Activated CD4-positive, alpha-beta T cell treated with anti-CD3 and anti-CD28 coated beads for 36 hours (primary cell): ENCODE measurements at places on chromosomes 13 and 19. TPM values are rescaled to one million over a fixed set of nuclear protein-coding genes. Genes with fewer than 3 reads are reported as not detected.

- no peak overlapping the region for H3K27ac ChIP-seq
- no peak for DNase-seq
- H3K4me3 ChIP-seq: no peak overlapping the region
Observed at GRCh38 chr19:7663706-7664105, 5.1 kb upstream of the RETN start.

DNA sequence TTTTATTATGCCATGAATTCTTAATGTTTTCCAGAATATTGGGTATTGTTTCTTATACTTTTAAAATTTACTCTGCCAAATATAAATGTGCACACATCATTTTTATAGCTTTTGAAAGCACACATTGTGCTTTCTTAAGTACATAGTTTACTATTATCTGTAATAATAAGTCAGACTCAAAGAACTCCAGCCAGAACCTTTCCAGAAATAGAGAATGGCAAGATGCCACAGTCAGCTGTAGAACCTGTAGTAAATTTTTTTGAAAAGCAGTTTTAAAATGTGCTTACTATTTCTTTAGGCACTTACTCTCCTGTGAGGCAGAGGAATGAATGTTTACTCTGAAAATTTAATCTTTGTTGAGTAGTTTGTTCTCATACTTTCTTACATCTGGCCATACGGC, 1287.1 kb downstream of the PCDH9 start:
- no peaks in the 10 kb centered on the region for H3K27me3 ChIP-seq
- no peak overlapping the region for H3K27ac ChIP-seq
- no peaks in the 10 kb centered on the region for H3K36me3 ChIP-seq
- H3K4me1 ChIP-seq: no peaks in the 10 kb centered on the region
- no peak overlapping the region for H3K4me3 ChIP-seq

GRCh38 chr13:69274231-69274630, 833.4 kb upstream of the ATXN8OS start:
- H3K4me3 ChIP-seq: no peak overlapping the region
- no peak for DNase-seq
- no peaks in the 10 kb centered on the region for H3K36me3 ChIP-seq

GRCh38 chr19:23098286-23098685, 18.5 kb upstream of the ZNF730 start:
- no peaks in the 10 kb centered on the region for H3K4me1 ChIP-seq
- H3K27me3 ChIP-seq: no peaks in the 10 kb centered on the region
- no peak for DNase-seq
- peaks cover 10% of the 10 kb centered on the region for H3K36me3 ChIP-seq

GRCh38 chr13:33636243-33636642, 181.7 kb upstream of the RFC3 start:
- no peak overlapping the region for H3K4me3 ChIP-seq
- peaks cover 42% of the 10 kb centered on the region for H3K4me1 ChIP-seq
- no peak overlapping the region for H3K27ac ChIP-seq
- H3K27me3 ChIP-seq: peaks cover 3% of the 10 kb centered on the region
- no peaks in the 10 kb centered on the region for H3K36me3 ChIP-seq
- DNase-seq: no peak

The CBY2 gene
- not detected for total RNA-seq

The ZNF85 gene
- total RNA-seq: 23.2 TPM
